ENCODE measurements at places on chromosomes 6 and 20.

DNA sequence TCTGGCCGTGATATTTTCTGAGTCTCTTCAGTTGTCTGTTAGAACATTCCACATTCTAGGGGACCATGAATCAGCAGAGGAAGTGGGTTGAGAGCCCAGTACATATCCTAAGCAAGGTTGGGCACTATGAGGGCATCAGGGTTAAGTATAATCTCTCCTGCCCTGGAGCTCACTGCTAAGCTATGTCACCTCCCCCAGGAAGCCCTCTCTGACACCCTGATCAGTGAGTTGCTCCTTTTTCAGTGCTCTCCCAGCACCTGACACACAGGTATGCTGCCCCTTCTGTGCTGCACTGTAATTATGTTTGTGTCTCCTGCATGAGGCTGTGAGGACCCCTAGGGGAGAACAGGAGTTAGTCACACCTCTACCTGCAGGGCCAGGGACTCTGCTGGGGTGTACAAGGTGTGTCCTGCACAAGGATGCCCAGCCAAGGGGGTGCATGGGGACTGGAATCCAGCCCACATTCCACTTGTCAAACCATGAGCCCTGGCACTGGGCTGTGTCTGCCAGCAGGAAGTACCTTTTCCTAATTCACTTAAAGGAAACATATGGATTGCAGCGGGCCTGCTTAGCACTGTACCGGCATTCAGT, 3.9 kb downstream of the RAB44 start:
- DNase-seq, result peak; percentile 29

DNA sequence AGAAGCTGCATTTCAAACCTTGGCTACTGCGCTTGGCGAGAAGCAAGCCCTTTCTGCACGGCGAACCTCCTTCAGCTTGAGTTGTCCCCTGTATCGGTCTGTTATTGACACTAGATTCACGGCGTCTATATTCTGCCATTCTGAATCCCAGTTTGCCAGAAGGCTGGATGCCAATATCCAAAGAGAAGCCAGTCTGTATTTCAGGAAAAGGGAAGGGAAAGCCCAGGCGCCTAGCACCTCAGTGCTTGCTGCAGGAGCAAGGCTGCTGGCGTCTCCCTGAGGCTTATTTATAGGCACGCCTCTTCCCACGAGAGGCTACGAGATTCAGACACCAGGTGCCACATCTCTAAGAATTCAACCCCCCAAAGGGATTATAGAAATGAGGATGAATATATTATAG, 89.6 kb upstream of the CDH4 start:
- no peak for DNase-seq

DNA sequence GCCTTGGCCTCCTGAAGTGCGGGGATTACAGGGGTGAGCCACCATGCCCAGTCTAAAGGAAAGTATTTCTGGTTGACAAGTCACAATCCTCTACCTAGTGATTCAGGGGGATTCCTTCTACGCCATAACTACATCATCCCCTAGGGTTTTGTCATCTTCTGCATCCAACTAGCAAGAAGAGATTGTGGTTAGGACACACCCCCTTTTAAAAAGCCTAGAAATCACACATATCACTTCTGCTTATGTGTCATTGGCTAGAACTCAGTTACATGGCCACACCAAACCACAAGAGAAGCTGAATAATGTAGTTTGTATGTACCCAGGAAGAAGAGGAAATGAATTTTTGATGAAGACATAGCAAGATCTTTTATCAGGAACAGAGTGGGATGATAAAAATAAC, 14.7 kb upstream of the CHD6 start:
- DNase-seq, result peak; percentile 31

DNA sequence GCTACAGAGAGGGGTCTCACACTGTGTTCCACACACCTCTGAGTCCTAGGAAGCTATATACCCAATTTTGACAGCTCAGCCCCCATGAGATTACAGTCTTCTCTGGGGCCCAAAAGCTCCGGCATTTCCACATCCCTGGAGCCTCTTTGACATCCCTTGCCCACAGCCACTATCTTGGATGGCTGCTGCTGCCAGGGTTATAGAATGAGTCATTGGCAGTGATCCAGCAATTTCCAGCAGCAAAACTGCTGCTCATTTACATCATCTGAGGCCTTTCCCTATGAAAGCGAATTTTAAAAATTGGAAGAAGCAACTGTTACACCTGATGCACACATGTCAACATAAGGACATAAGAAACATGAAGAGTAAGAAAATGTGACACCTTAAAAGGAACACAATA, 590.7 kb downstream of the MEI4 start:
- no peak for DNase-seq

DNA sequence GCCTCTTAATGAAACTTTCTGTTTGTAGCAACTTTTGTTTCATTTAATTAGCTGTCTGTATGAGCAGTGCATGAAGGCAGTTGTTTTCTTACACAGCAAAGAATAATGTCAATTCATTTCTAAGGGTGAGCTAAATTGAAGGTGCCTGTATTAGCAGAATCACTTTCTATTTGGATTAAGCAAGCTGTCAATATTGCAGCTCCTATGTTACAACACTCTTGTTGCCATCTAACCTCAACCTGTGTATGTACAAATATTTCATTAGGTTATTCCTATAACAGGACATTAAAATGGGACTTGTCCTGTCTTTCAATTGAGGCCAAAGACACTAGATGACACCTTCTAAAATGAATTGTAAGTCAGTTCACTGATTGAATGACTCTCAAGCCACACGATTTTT, 647.5 kb downstream of the UTRN start:
- DNase-seq, result no peak

- DNase-seq, result peak; percentile 48
Observed at GRCh38 chr6:169868458-169868857, 117.0 kb downstream of the ERMARD start.

DNA sequence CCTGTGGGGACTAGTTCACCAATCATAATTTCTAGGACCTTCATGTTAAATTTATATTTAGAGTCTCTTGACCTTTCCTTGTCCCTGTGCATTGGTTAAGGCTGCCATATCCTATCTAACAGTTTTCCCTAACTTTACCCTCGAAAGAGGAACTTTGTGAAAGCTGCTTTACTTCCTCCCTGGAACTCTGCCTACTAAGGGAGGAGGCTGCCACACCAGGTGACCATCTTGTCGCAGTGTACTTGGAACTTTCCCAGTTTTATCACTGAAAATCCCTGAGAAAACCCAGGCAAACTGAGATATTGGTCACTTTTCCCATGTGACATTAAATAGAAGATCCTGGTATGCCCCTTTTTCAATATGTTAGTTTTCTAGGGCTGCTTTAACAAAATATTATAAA, 317.6 kb upstream of the TSHZ2 start:
- no peak for DNase-seq

- DNase-seq, result no peak
Observed at GRCh38 chr6:29831776-29832175, 4.2 kb downstream of the HLA-G start.

GRCh38 chr6:41538556-41539182, 7.5 kb upstream of the FOXP4 start:
- DNase-seq, result no peak

GRCh38 chr20:35583636-35584560, 31.7 kb upstream of the SPAG4 start:
- DNase-seq, result no peak

GRCh38 chr6:127120023-127120786, 1.7 kb downstream of the RSPO3 start:
- DNase-seq, result no peak

DNA sequence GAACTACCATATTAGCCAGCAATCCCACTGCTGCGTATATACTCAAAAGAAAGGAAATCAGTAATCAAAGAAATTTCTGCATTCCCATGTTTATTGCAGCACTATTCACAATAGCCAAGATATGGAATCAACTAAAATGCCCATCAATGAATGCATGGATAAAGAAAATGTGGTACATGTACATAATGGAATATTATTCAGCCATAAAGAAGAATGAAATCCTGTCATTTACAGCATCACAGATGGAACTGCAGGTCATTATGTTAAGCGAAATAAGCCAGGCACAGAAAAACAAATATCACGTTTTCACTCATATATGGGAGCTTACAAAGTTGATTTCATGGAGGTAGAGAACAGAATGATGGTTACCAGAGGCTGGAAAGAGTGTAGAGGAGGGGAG, 65.1 kb downstream of the ALDH8A1 start:
- no peak for DNase-seq

GRCh38 chr20:18187020-18187419, 49.4 kb downstream of the KAT14 start:
- DNase-seq, result no peak

DNA sequence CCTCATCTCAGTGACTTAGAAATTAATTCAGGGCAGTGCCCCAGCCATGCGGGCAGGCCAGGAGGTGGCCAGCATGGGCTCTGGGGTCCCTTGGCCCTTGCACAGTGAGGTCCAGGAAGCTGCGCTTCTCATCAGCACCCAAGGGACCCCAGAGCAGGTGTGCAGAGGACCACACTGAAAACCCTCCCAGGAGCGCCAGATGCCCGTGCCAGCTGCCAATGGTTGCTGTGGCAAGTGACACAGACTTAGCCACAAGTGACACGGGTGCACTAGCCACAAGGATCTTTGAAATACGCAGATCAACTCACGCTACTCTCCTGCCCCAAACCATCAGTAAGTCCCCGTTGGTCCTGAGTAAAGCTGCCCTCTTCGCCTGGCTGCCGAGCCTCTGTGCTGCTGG, 88.1 kb downstream of the ERMARD start:
- DNase-seq, result no peak

- DNase-seq, result no peak
Observed at GRCh38 chr6:167551628-167552257, 226.9 kb downstream of the TTLL2 start.

GRCh38 chr20:54174457-54175175, 830 bp upstream of the CYP24A1 start:
- no peak for DNase-seq

DNA sequence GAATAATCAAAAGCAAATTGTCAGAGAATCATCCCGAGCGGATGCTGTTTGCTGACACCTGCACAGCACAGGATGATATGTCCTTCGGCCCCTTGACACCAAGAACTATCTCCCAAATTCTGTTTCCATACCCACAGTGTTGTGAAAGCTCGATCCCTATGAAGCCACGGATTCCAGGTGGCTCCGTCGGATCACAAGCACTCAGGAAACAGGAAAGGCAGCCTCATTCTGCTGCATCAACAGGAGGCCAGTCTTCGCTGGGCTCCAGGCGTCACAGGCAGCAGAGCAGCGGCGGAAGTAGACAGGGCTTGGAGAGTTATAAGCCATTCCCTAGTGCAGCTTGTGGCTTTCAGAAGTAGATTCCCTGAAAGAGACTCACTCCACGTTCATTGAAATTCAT, 342.3 kb downstream of the C6orf118 start:
- DNase-seq, result no peak

GRCh38 chr20:48392407-48393310, 435.1 kb downstream of the PREX1 start:
- DNase-seq, result no peak

- DNase-seq, result no peak
Observed at GRCh38 chr6:94129926-94130325, 710.6 kb upstream of the EPHA7 start.

DNA sequence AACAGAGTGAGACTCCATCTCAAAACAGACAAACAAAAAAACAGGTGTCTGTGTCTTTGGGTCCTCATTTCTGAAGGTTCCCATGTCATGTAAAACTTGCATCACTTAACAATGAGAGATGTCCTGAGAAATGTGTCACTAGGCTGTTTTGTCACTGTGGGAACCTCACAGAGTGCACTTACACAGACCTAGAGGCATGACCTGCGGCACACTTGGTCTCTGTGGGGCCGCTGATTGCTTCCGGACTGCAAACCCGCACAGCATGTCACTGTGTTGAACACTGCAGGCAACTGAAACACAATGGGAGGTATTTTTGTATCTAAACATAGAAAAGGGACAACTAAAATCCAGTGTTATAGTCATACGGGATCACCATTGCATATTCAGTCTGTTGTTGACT, 42.3 kb upstream of the TMEM181 start:
- DNase-seq, result no peak

- no peak for DNase-seq
Observed at GRCh38 chr20:5397393-5397792, 80.6 kb upstream of the PROKR2 start.

GRCh38 chr6:391559-392440, at the start of gene IRF4:
TSS of gene IRF4 (plus strand) at chr6:391752. CDS start at chr6:393153, 1,401 bp downstream.
- DNase-seq, result peak; percentile 69

GRCh38 chr6:43941174-43941573, 171.2 kb downstream of the VEGFA start:
- no peak for DNase-seq

GRCh38 chr6:116568111-116568510, 3.2 kb upstream of the RWDD1 start:
- DNase-seq, result no peak

GRCh38 chr20:1697592-1697991, 40.0 kb upstream of the SIRPG start:
- no peak for DNase-seq

DNA sequence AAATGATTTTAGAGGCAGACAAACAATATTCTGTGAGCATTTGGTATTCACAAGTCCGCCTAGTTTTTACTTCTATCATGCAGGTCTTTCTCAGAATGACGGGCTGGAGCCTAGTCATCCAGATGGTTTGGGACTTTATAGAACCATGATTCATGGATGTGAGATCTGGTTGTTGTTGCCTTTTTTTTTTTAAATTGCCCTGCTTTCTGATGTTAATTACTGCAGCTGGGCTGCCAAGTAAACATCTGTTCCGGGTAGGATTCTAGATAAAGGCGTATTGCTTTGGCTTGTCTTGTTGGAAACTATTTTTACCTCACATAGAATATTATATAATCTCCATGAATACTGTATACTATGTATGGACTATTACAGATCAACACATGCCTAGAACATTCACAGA, 58.1 kb downstream of the RNF217 start:
- no peak for DNase-seq

DNA sequence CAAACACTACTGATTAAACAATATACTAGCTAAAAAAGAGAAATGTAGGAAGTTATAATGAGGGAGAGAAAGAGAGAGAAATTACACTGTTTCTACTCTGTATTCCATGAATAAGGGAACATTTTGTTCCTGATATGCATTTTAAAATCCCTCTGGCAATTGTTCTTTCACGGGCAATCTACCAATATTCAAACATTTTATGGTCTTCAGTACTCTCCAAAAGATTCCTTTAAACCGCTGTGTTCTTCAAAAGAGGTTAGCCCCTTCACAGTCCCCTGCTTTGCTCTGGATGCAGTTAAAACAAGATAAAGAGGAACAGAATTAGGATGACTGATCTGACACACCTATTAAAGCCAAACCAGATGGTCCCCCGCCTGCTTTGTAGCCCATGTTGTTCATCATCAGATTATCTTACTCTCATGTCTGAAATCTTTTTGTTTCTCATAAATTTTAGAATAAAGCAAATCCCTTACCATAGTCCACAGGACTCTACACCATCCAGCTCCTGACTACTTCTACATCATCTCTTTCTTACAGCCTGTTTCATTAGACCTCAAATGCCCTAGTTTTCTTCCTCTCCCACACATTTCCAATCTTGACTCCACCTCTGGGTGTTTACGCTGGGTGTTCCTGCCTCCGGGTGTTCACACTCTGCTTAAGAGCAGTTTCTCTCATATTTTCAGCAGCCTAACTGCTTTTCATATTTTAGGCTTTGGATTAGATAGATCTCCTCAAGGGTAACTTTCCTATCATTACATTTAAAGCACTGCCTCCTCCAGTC, 399.7 kb downstream of the COL12A1 start:
- no peak for DNase-seq

- no peak for DNase-seq
Observed at GRCh38 chr20:51091406-51092195, 68.7 kb upstream of the KCNG1 start.
